ENCODE measurements at places on chromosomes 5 and 9. TPM values are rescaled to one million over a fixed set of nuclear protein-coding genes. Genes with fewer than 3 reads are reported as not detected.
A peak's percentile ranks its signal among the peaks of the same experiment; 100 is the strongest.

DNA sequence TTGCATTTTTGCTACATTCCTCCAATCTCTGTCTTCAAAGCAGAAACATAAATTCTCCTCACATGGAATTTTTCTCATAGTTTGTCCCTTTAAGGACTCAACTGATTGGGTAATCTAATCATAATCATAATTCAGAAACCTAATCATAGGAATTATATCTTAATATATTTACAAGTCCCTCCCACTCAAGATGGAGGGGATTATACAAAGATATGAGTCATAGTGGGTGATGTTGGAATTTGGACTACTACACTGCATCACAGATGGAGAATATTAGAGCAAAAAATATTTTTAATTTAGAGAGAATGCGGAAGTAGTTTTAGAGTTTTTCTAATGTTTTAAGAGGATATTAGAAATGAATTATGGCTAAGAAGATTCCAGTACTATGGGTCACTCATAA is 1034.0 kb downstream of the DTWD2 start:
- H3K27me3 ChIP-seq = no peaks in the 10 kb centered on the region
- H3K4me3 ChIP-seq = no peak overlapping the region
- no peak overlapping the region for H3K27ac ChIP-seq
- no peak for DNase-seq
- H3K36me3 ChIP-seq = no peaks in the 10 kb centered on the region

GRCh38 chr5:180155365-180155926 is 53.6 kb downstream of the RASGEF1C start:
- no peak for DNase-seq
- no peaks in the 10 kb centered on the region for H3K4me1 ChIP-seq
- peaks cover 9% of the 10 kb centered on the region for H3K27me3 ChIP-seq
- no peak overlapping the region for H3K4me3 ChIP-seq
- no peak overlapping the region for H3K27ac ChIP-seq

DNA sequence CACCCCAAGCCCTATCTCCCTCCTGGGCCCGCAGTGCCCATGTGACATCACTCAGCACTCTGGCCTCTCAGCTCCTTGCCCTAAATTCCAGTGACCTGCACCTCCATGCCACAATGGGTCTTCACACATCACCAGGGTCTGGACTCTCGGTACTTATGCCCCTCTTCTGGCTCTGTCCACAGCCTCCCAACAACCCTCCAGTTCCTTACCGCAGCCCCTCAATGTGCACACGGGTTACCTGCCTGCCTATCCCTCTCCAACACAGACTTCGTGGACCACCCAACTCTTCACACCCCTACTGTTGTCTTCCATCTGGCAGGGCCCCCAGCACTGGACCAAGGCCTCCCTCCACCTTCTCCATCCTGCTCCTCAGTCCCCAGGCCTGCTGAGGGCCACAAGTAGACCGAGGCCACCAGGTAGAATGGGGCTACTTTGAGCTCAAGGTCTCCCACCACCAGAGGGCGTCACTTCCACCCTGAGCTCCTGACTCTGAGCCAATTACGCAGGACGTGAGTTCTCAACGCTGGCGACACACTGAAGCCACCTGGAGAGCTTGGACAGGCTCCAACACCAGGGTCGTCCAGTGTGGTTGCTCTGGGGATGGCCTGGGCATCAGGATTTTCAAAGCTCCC is 172.1 kb downstream of the GABBR2 start:
- peaks cover 1% of the 10 kb centered on the region for H3K27me3 ChIP-seq
- no peaks in the 10 kb centered on the region for H3K4me1 ChIP-seq
- H3K4me3 ChIP-seq = no peak overlapping the region
- DNase-seq = no peak
- H3K27ac ChIP-seq = no peak overlapping the region
- H3K36me3 ChIP-seq = no peaks in the 10 kb centered on the region

DNA sequence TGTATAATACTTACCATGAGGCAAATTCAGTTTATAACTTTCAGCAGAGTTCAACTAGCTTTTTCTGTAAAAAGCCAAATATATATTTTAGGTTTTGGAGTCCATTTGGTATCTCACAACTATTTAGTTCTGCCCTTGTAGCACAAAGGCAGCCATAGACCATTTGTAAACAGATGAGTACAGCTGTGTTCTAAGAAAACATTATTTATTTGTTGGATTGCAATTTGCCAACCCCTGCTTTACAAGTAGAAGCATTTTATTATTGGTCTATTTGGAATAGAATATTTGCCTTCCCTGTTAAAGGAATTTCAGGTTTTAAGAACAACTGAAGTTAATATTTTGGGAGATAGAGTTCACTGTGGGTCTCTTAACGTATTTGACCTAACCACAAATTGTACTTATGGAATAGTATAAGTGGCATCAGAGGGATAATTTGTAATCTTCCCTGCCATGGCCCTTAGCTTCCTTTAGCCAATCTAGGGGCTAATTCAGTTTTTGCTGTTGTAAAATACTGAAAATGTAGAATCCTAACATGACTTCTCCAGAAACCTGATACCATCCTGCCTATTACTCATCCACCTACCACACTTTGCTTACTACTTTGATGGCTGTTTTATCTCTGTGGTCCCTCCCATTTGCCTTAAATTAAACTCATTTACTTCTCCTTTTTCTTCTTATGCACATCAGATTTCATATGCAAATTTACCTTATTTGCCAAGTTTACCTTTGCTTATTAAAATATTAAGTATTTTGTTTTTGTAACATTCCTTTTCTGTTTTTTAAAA is 109.2 kb downstream of the DMXL1 start:
- H3K4me1 ChIP-seq = no peaks in the 10 kb centered on the region
- H3K36me3 ChIP-seq = peaks cover 4% of the 10 kb centered on the region
- no peak overlapping the region for H3K27ac ChIP-seq

- peak overlapping the region; percentile 54 for H3K4me3 ChIP-seq
- no peaks in the 10 kb centered on the region for H3K36me3 ChIP-seq
- H3K27me3 ChIP-seq = no peaks in the 10 kb centered on the region
- no peak for DNase-seq
- H3K4me1 ChIP-seq = no peaks in the 10 kb centered on the region
Measured at GRCh38 chr9:136119061-136119882, 597 bp upstream of the TMEM250 start.

- H3K27ac ChIP-seq = no peak overlapping the region
- DNase-seq = no peak
- peaks cover 6% of the 10 kb centered on the region for H3K36me3 ChIP-seq
- H3K4me3 ChIP-seq = no peak overlapping the region
- peaks cover 32% of the 10 kb centered on the region for H3K27me3 ChIP-seq
- H3K4me1 ChIP-seq = no peaks in the 10 kb centered on the region
Measured at GRCh38 chr9:4435197-4435596, 55.1 kb upstream of the SLC1A1 start.

Gene HTR1A
- total RNA-seq = not detected

Gene FOXD1
- total RNA-seq = 1.5 TPM

DNA sequence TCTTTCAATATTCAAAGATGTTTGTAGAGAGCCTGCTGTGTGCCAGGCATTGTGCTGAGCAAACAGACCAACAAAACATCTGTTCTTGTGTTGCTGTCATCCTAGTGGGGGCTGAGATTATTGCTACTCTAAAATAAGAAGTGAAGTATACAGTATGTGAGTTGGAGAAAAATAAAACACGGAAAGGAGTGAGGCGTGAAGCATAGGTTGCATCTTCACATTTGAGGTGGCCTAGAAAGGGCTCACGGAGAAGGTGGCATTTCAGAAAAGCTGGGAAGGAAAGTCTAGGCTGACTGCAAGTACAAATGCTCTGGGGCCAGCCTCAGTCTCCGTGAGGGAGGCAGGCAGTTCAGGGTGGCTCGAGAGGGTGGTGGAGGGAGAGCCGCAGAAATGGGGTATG is 80.3 kb downstream of the CSNK1A1 start:
- no peaks in the 10 kb centered on the region for H3K27me3 ChIP-seq
- no peak overlapping the region for H3K27ac ChIP-seq
- H3K4me1 ChIP-seq = no peaks in the 10 kb centered on the region
- no peak overlapping the region for H3K4me3 ChIP-seq

GRCh38 chr5:121366515-121366914 is 485.2 kb upstream of the FTMT start:
- H3K36me3 ChIP-seq = no peaks in the 10 kb centered on the region
- no peak overlapping the region for H3K27ac ChIP-seq
- no peak for DNase-seq
- no peaks in the 10 kb centered on the region for H3K4me1 ChIP-seq
- no peaks in the 10 kb centered on the region for H3K27me3 ChIP-seq
